ELR (cell line): ENCODE measurements at places on chromosomes 13 and 19.

DNA sequence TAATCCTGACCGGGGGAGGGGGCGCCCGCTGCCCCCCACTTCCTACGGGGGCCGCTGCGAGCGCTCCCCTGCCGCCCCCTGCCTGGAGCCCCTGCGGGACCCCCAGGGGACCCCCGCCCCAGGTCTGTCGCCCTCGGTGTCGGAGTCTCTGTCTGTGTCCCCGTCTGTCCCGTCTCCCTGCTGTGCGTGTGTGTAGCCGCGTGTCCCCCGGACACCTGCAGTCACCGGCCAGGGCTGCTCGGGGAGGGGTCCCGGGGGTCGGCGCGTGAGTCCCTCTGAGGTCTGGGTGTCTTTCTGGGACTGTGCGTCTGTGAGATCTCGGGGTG lies 7.7 kb upstream of the NFIC start:
- no peak for DNase-seq

GRCh38 chr13:106232681-106233080 lies 302.8 kb downstream of the EFNB2 start:
- DNase-seq: no peak

- peak; percentile 61 for DNase-seq
Observed at GRCh38 chr13:42215578-42216421, 56.2 kb upstream of the AKAP11 start.

DNA sequence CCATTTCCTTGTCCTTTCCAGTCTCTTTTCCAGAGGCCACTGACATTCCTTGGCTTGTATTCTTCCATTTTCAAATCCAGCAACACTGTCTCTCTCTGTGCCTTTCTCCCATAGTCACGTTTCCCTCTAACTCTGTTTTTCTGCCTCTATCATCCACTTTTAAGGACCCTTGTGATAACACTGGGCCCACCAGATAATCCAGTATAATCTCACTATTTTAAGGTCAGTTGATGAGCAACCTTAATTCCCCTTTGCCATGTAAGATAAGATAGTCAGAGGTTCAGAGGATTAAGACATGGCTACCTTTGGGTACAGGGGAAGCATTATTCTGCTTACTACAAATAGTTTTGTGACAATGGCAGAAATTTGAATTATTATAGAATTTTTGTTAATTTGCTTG lies 45.7 kb upstream of the N4BP2L1 start:
- DNase-seq: no peak
